ENCODE measurements at places on chromosomes 13 and 19.

DNA sequence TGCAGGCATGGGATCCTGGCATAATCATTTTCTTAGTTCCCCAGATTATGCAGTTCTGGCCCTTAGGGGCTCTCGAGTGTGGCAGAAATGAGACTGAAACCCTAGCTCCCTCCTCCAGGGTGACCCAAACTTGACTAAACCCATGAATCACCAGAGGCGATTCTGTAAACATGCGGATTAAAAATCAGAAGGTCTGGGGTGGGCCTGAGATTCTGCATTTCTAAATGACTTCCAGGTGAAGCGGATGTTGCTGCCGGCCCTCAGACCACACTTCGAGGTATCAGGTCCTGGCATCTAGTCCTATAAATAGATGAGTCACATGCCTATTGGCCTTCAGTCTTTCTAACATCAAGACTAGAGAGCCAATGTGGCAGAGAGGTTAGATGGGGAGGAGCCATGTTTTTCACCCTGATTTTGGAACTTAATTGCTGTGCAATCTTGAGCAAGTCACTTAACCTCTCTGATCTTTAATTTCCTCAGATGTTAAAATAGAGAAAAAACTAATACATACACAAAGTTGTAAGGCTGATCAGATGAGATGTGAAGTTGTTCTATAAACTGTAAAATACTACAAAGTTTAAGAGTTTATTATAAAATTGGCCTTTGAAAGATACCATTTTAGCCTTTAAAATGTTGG lies 431.2 kb downstream of the FOXO1 start:
- DNase-seq = no peak

GRCh38 chr19:49152119-49152550 lies 3.1 kb downstream of the HRC start:
- DNase-seq = no peak

- no peak for DNase-seq
Measured at GRCh38 chr13:97067017-97067895, 73.0 kb upstream of the OXGR1 start.

- DNase-seq = no peak
Measured at GRCh38 chr19:47109541-47110375, 3.8 kb downstream of the ZC3H4 start.

- no peak for DNase-seq
Measured at GRCh38 chr13:60326273-60326672, 70.7 kb upstream of the TDRD3 start.

GRCh38 chr19:47842941-47843340 lies 16.1 kb upstream of the TPRX2 start:
- DNase-seq = no peak

GRCh38 chr19:27748551-27749152 lies 1464.3 kb downstream of the UQCRFS1 start:
- no peak for DNase-seq
